ENCODE measurements at places on chromosomes 2 and 18.

DNA sequence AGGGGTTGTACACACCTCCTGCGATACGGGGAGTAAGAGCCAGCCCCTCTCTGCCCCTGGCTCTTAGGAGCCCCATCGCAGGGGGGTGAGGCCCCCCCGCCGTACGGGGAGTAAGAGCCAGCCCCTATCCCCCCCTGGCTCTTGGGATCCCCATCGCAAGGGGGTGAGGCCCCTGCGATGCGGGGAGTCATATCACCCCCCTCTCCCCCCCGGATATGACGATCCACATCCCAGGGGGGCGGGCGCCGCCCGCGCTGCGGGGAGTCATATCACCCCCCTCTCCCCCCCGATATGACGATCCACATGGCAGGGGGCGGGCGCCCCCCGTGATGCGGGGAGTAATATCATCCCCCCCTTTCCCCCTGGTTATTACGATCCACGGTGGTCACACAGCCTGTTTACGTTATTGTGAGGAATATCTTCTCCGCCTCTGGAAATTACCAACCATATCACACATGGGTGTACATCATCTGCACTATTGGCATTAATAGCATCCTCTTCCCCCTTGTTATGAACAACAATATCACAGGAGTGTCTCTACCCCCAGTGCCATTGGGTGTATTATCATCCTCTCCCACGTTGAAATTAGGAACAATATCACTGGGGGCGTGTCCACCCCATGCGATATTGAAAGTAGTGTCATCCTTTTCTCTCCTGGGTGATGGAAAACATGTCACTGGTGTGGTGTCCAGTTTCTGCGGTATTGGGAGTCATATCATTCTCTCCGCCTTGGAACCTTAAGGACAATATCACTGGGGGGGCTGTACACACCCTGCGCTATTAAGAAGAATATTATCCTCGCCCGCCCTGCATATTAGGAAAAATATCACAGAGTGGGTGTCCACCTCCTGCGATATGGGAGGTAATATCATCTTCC, 24.7 kb upstream of the NAGK start:
- DNase-seq, result no peak

GRCh38 chr2:154229966-154230365, 358.2 kb downstream of the GALNT13 start:
- DNase-seq, result no peak

DNA sequence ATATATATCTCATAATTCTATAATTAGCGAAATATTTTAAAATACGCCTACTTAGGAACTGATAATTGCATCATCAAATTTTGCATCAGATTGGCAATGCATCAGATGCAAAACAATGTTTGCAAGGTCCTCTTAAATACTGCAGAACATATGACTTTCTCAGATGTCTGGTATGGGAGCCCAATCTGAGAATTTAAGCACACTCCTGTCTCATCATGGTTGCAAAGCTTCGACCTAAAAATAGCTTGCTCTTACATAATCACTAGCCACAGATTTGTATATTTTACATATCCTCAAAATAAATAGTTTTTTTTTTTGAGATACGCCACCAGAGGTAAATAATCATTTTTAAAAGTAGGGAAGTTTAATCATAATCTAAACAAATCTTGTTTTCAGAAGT, 123.2 kb downstream of the CABYR start:
- no peak for DNase-seq

GRCh38 chr18:43680096-43680495, 402.8 kb upstream of the SYT4 start:
- no peak for DNase-seq

GRCh38 chr2:115596659-115597375, 1154.4 kb downstream of the DPP10 start:
- DNase-seq, result no peak

DNA sequence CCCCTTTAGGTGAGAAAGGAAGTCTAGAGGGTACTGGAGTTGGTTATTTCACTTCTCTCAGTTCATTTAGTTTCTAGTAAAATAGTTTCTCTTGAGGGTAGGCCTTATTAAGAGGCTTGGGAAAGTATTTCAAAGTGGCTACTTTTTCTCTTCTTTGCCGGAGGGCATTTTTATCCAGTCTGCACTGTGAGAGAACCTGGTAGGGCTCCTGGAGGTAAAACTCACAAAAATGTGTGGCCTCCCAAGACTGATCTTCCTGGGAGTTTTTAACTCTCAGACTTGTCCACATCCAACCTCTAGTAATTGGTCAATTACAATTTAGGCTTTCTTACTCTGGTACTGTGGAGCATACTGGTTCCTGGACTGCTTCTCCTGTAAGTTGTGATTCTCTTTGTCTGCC, 28.0 kb downstream of the EHBP1 start:
- no peak for DNase-seq

- DNase-seq, result no peak
Measured at GRCh38 chr2:37711308-37711731, 39.9 kb upstream of the CDC42EP3 start.

- no peak for DNase-seq
Measured at GRCh38 chr2:163133602-163134001, 295.0 kb upstream of the KCNH7 start.

DNA sequence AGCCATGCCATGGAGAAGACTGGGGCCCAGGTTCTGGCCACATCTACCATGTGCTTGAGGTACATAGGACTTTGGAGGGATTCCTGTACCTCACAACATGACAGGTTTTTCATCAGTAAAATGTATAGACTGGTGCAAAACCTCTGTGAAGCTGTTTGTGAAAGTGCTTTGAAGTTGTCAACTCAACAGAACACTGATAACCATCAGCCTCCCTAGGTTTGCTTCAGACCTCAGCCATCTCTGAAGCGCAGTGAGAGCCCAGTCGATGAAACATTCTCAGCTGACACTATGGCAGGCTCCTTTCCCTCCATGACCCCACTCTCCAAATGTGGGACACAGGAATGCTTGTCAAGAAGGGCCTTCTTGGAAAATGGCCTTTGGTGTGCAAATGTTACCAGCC, 38.6 kb downstream of the STK25 start:
- DNase-seq, result no peak

DNA sequence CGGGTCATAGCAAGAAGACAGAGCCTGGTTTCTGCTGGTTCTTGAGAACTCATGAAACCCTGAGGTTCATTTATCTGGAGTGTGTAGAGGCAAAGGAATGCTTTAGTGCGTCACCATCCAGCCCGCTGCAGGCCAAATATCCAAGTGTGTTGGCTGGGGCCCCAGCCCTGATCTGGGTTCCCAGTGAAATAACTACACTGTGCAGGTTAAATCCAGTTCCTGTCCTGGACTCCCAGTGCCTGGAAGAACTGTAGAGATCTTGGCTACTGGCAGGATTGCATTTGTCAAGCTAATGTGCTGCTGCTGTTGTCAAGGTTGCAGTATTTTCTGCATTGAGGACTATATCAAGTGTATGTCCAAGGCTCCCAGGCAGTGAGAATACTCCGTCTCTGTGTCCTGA, 89.9 kb downstream of the MAPK4 start:
- peak; percentile 82 for DNase-seq

- peak; percentile 71 for DNase-seq
Measured at GRCh38 chr2:130759906-130760753, 4.8 kb downstream of the AMER3 start.

- no peak for DNase-seq
Measured at GRCh38 chr2:125085904-125086303, 1060.8 kb downstream of the CNTNAP5 start.

DNA sequence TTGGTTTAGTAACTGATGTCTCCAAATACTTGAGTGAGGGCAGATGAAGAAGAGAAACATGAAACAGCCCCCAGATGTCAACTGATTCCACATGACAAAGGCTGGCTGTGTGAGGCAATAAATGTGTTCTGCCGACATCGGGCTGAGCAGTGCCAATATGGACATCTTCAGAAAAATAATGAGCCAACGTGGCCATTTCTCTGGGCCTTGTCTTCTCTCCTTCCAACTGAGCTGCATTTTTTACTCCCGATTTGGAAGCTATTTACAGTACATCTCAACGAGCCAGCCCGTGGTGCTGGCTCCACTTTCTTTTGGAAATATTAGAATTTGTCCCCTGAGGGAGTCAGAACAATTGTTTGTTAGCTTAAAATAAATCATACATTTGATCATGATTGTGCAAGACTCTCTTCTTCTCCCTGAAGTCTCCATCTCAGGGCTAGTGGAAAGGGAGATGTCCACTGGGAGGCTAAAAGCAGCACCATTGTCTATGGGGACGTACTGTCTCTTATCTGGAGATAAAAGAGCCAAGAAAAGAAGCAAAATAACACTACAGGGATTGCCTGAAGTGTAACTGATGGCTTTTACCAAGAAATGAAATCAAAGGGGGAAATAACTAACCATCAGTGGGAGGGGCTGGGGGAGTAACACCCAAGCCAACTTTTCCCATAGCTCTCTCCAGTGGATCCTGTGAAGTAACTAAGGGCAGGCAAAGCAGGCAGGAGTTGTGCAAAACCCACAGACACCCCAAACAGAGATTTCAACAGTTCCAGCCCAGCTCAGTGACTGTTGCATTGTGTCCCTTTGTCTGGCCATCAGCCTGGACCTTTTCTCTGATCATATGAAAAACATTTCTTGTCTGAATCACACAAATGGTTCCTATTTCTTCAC, 114.8 kb downstream of the RDH14 start:
- DNase-seq, result no peak

- no peak for DNase-seq
Measured at GRCh38 chr2:176567361-176567760, 298.1 kb downstream of the MTX2 start.

DNA sequence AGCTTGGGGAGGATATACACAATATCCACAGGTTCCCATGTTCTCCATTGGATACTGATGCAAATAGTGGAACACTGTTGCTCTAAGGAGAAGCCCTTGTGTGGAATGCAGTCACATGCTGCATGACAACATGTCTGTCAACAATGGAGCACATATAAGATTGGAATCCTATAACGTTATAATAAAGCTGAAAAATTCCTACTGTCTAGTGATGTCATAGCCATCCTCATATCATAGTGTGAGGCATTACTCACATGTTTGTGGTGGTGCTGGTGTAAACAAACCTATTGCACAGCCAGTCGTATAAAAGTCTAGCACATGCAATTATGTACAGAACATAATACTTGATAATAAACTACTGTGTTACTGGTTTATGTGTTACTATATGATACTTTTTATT, 394.7 kb downstream of the FBXO15 start:
- no peak for DNase-seq

- DNase-seq, result no peak
Measured at GRCh38 chr2:17306706-17307105, 211.5 kb downstream of the RAD51AP2 start.

DNA sequence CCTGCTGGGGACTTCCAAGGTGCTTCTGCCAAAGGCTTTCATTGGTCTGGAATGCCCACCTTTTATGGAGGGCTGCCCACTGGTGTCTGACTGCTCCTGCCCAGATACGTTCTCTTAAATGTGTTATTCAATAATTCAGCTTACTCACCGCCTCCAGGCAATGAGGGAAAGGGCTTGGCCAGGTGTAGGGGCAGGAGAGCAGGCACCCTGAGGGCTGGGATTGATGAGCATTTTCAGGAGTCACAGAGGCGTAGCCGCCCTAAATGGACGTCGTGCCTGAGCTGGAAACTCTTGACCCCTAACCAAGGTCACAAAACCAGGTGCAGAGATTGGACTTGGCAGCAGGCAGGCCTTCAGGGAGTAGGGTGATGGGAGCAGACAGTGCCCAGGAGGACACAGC, 26.8 kb downstream of the MAL start:
- peak; percentile 29 for DNase-seq

GRCh38 chr2:128663371-128664050, 344.8 kb upstream of the HS6ST1 start:
- peak; percentile 22 for DNase-seq

- no peak for DNase-seq
Measured at GRCh38 chr2:54512663-54513362, 56.7 kb downstream of the SPTBN1 start.

- no peak for DNase-seq
Measured at GRCh38 chr2:226887940-226888339, 52.1 kb downstream of the RHBDD1 start.

- no peak for DNase-seq
Measured at GRCh38 chr2:84954329-84954728, 16.6 kb upstream of the KCMF1 start.

GRCh38 chr18:79983253-79983652, 5.1 kb downstream of the TXNL4A start:
- no peak for DNase-seq

DNA sequence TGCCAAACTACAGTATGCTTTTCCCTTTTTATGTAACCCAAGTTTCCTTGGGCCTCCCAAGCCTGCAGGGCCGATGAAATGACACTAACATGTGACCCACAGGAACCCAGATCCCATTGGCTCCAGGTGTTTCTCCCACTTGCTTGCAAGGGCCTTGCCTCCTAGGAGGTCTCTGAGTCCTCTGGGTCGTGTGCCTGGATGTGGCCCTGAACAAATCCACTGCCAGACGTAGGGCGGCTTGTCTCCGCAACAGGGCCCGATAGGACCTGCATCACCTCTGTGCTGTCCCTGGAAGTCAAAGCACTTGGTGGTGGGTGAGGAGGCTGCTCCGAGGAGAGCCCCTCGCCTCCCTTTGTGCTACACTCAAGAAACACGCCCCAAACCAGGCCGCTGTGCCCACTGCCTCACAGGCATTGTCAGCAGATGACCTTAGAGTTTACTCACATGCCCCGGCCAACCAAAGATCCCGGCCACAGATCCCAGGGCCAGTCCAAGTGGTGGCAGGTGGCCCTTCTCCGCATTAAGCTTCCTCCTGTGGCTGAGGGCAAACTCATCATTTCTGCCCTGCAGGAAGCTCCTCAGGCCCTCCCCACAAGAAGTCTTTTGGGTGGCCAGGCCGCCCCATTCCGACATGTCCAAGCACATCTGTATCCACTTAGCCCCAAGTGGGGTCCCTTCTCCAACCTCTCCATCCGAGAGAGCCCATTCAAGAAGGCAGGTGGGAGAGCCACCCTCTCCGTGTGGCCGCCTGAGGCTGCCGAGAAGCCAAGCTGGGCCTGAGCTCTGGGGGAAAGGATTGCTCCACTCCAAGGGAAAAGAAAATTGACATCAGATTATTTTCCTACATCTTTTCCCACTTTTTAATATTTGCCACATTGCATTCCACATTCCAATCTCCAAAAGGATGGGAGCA, 76.7 kb downstream of the GFPT1 start:
- DNase-seq, result no peak

DNA sequence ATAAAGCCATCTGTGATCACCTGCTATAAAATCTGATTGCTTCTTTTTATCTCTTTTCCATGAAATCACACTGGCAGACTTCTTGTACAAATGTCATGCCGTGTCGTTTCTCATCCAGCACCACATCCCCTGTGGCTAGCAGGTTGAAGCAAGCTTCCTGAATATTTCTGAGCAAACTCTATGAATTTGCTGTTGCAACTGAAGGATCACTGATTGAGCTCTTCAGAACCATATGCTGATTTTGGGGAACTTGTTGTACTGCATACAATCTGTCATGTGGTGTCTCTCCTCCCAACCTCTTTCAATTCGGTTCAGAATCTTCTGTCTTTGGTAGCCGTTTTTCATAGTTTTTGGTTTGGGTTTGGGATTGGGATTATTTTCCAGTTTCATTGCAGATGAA, 57.7 kb upstream of the RBMS1 start:
- no peak for DNase-seq

GRCh38 chr2:59694176-59694575, 859.3 kb downstream of the BCL11A start:
- no peak for DNase-seq

Measured in cardiac septum (tissue), 1 donor.